ENCODE measurements at places on chromosomes 6 and 20. TPM values are rescaled to one million over a fixed set of nuclear protein-coding genes. Genes with fewer than 3 reads are reported as not detected.

GRCh38 chr20:20568604-20569205, 143.7 kb downstream of the RALGAPA2 start:
- DNase-seq: no peak

GRCh38 chr20:57693670-57694329, 16.0 kb downstream of the PMEPA1 start:
- DNase-seq: no peak

DNA sequence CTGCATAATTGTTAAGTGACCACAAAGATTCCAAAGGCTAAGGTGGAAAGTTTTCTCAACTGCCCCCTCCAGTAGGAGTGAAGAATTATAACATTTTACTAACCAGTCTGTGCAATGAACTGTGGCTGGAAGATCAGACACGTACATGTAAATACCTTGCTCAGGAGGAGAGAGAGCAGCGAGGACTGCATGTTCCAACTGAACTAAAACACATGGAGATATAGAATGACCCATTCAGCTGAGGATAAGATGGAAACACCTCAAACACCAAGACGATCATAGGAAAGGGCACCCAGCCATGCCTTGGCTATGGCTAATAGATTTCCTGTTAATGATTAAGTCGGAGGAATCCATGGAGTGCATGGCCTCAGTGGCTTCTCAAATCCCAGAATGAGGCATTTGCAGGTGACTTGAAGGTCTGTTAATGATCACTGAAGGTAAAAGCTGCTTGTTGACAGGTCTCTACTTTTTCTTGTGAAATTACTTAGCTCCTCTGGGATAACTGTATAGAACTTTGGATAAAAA, 875.6 kb downstream of the TFAP2A start:
- DNase-seq: no peak

DNA sequence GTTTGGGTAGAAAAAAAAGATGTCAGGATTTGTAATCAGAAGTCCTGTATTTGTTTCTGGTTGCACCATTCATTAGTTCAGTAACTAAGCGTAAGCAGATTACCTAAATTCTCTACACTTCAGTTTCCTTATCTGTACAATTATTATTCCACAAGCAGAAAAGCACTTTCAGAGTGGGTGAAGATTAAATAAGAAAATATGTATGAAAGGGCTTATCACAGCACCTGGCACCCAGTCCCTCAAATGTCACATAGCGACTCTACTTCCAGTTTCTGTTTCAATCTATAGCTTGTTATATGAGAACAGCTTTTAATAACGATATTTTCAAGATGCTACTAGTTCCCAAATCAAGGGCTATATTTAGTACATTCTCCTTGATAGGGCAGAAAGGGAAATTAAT, 31.4 kb downstream of the RGS17 start:
- no peak for DNase-seq

- DNase-seq: no peak
Measured at GRCh38 chr6:52985228-52985627, 9.9 kb downstream of the GSTA4 start.

- no peak for DNase-seq
Measured at GRCh38 chr6:20173833-20174792, 38.2 kb downstream of the MBOAT1 start.

GRCh38 chr6:136763716-136764516, 28.4 kb downstream of the MAP3K5 start:
- no peak for DNase-seq

DNA sequence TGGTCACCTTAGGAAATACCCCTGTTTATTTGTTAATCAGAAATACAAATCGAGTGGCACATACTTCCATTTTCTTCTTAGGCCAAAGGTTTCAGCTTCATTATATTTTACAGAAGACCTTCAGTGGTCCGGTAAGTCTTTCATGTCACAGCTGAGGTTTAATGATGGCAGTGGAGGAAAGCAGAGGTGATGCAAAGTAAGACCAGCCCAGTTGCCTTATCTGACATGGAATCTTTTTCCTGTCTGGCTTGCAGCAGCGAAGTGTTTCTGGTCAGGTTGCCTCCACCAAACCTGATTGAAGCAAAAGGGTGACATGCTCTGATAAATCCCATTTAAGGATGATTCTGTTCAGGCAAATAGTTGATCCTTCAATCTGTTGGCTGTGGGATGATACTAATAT, 100.0 kb downstream of the PRDM1 start:
- DNase-seq: no peak

GRCh38 chr6:52610745-52611355, 34.0 kb upstream of the TRAM2 start:
- DNase-seq: no peak

DNA sequence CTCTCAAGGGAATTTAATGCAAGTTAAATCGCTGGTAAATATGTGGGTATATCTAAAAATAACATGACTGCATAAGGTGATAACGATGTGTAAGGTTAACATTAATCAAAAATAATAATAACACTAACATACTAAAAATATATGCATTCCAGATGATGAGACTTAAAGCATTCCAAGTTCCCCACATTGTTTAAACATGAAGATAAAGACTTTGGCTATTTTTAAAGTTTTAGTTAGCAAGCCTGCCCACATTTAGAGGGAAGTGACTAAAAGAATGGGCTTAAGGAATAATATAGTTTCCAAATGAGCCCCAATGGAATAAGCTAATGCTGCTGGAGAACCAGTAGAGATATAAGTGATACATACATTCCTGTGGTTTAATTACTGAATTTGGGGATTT, 941.3 kb downstream of the TBC1D32 start:
- no peak for DNase-seq

DNA sequence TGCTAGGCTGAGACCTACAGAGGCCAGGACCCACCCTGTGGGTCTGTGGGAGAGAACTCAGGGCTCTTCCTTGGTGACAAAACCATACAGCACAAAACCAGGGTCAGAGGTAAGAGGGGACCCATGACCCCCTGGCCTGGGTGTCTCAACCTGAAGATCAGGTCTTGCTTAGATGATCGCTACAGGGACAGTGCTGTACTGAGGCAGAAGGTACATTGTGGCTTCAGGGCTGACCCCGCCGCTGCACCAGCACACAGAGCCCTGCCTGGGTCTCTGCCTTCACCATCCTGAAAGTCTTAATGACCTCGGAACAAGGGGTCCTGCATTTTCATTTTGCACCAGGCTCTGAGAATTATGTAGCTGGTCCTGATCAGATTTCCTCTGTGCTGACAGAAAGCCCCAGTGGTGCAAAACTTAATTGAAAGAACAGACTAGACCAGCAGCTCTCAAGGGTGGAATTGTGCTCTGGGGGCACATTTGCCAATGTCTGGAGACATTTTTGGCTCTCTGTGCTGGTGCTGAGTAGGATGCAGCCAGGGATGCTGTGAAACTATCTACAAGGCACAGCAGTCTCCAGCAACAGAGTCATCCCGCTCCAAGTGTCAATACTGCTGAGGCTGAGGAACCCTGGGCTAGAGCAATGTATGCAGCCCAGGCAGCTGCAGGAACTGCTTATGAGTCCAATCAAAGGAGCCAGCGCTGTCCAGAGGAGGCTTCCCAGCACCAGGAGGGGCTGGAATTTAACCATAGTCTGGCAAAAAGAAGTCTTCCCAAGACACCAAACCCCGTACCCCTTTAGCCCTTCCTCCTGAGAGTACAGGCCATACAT, 254.9 kb downstream of the ERMARD start:
- DNase-seq: peak; percentile 76

GRCh38 chr6:28081486-28081751, 1.1 kb downstream of the ZNF165 start:
- DNase-seq: no peak

- no peak for DNase-seq
Measured at GRCh38 chr6:106466211-106466610, 105.7 kb downstream of the CRYBG1 start.

DNA sequence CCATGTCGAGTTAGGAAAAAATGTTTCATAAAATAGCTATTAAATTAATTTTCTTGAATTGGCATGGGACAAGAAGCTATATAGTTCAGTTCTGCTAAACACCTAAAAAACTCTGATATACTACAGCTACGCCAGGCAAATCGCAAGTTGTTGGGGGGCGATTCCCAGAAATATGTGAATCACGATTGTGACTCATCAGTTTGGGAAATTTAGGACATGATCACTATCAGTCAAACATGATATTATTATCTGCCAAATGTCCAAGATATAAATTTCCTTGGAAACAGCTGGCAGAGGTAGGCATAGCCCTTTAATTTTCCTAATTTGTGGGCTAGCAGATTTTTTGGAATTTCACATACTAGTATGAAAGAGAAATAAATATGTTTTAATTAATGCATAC, 123.6 kb downstream of the ATXN1 start:
- no peak for DNase-seq

DNA sequence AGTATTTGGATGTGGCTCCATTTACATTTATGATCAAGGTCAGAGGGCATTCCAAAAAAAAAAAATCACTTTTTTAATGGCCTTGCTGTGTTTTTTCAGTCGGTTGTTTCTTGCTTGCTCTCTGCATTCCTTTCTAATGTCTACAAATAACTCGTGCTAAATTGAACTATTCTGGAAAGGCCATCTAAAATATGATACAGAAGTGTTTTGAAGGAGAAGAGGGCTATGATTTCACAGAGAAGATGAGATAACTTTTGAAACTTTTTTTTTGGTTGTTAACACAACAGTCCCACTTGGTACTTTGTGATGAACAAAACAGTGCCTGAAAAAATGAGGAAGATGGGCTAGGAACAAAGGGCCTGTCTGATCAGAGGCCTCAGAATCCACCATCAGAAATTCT, 156.1 kb upstream of the SMLR1 start:
- no peak for DNase-seq

- DNase-seq: no peak
Measured at GRCh38 chr6:3538536-3538935, 81.7 kb upstream of the SLC22A23 start.

GRCh38 chr6:3869632-3870527, 20.7 kb downstream of the FAM50B start:
- no peak for DNase-seq

GRCh38 chr6:82038631-82039030, 208.9 kb downstream of the IBTK start:
- no peak for DNase-seq

GRCh38 chr6:123967905-123968304, 164.2 kb downstream of the NKAIN2 start:
- DNase-seq: no peak

DNA sequence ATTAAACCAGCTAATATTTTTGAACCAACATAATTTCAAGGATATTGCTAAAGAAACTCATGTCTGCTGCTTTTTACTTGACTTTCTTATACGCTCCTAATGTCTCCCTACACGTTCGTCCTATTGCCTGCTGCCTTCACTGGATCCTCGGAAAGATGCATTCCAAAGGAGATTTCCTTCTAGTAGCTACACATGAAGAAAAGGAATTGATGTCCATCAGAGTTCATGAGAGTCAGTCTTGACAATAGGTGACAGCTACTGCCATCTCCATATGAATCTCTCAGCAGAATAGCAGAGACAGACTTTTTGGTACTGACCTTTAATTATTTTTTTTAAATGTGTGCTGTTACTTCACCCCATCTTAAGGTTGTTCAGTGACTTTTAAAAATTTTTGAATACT, 24.2 kb upstream of the COL9A1 start:
- no peak for DNase-seq

DNA sequence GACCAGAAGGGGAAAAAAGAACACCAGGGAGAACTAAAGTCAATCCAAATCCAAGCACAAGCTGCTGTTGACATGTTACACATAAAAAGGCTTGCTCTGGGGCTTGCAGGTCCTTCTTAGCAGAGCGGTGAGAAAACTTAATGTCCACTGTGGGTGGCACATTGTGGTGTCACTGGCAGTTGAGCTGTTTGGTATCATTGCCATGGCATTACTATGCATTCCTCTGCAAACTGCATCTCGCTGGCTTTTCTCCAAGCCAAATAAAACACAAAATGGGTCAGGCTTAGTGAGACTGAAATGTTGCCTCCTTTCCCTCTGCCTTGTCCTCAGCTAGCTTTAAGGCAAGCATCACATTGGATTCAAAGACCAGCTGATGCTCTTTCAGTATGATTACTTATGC, 40.9 kb downstream of the LY86 start:
- DNase-seq: no peak

DNA sequence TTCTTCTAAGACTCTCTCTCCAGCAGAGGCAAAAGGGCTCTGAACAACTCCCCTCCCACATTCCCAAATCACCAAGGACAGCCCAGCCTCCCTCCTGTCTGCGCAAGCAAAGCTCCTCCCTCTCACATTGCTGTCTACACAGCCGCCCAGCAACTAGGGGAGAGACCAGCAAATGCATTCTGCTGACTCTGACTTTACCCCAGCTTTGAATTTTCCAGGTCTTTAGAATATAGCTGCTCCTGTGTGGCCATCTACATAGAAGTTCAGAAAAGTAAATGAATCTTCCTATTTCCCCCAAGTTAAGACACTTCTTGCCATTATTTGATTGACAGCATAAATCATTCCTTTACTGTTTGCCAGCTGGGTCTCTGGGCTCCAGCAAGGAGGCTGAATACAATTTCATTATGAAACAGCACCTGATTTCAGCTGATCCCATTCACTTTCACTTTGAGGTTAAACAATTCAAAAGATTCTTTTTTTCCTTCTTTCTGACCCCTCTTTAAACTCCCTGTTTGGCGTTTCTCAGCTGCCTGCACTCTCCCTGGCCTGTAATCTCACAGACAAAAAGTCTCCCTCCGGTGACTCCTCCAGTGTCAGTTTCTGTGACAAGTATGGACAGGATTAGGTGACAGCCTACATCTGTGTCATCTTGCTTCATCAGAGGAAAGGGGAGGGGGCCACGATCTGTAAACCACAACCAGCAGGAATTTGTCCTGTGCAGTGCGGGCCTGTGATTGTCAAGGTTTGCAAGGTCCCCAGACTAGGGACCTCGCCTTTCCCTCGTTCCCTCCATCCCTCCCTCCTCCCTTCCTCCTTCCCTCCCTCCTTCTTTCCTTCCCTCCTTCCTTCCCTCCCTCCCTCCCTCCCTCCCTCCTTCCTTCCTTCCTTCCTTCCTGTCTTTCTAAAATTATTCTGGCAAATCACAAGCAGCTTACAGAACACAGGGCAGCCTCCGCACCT, 205.6 kb upstream of the RIN2 start:
- DNase-seq: no peak

The C20orf96 gene
- total RNA-seq: 2.7 TPM

The GABRR1 gene
- total RNA-seq: not detected

The PRDM13 gene
- not detected for total RNA-seq

The BFSP1 gene
- total RNA-seq: 0.49 TPM

The ADGRF4 gene
- 10.1 TPM for total RNA-seq

The MYL9 gene
- total RNA-seq: 246 TPM

The HCK gene
- total RNA-seq: 10.1 TPM

The CALHM6 gene
- not detected for total RNA-seq

The TMEM200A gene
- 3.9 TPM for total RNA-seq

The FAM83C gene
- 16.9 TPM for total RNA-seq

The ABRACL gene
- 14.0 TPM for total RNA-seq

The PGBD1 gene
- total RNA-seq: 5.2 TPM

The FAM83B gene
- total RNA-seq: 35.8 TPM

The PPP1R16B gene
- total RNA-seq: 6.4 TPM

Data from vagina (tissue), 2 donors.